Tibial nerve (tissue), 4 donors: ENCODE measurements at places on chromosomes 12 and 14. TPM values are rescaled to one million over a fixed set of nuclear protein-coding genes. Genes with fewer than 3 reads are reported as not detected.

DNA sequence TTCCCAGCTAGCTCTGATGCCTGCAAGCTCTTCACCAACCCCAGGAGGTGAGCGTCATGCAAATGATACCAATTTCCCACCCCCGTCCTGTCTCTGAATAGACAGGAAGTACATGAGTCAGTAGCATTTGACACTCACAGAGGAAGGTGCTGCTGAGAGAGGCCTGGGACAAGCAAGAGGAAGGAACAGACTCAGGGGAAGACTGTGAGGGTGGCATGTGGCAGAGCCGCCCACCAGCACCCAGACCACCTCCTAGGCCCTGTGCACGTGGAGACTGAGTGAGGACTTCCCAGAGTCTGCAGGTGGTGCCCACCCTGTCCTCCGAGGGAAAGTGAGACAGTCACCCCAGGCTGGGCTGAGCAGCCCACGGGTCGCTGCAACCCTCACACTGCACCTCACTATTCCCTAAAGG lies 199.5 kb upstream of the SFSWAP start:
- no peaks in the 10 kb centered on the region for H3K4me1 ChIP-seq
- DNase-seq = no peak
- H3K36me3 ChIP-seq = no peaks in the 10 kb centered on the region
- no peak overlapping the region for H3K4me3 ChIP-seq
- H3K27me3 ChIP-seq = no peaks in the 10 kb centered on the region
- H3K27ac ChIP-seq = no peak overlapping the region

- peaks cover 31% of the 10 kb centered on the region for H3K4me1 ChIP-seq
- no peak overlapping the region for H3K27ac ChIP-seq
- no peak for DNase-seq
- H3K36me3 ChIP-seq = no peaks in the 10 kb centered on the region
Observed at GRCh38 chr12:27975222-27976136, 2.9 kb upstream of the PTHLH start.

- peak; percentile 88 for DNase-seq
- no peaks in the 10 kb centered on the region for H3K27me3 ChIP-seq
- peaks cover 33% of the 10 kb centered on the region for H3K4me1 ChIP-seq
- H3K27ac ChIP-seq = peak overlapping the region; percentile 94
Observed at GRCh38 chr14:63203618-63204406, 431 bp upstream of the RHOJ start.

- no peaks in the 10 kb centered on the region for H3K4me1 ChIP-seq
- H3K36me3 ChIP-seq = no peaks in the 10 kb centered on the region
- H3K27me3 ChIP-seq = no peaks in the 10 kb centered on the region
Observed at GRCh38 chr12:79737875-79738718, 47.3 kb upstream of the PAWR start.

NPFF gene
- not detected for total RNA-seq

DPF3 gene
- 5.4 TPM for total RNA-seq

- H3K27me3 ChIP-seq = no peaks in the 10 kb centered on the region
- DNase-seq = no peak
- no peak overlapping the region for H3K4me3 ChIP-seq
- H3K4me1 ChIP-seq = peaks cover 12% of the 10 kb centered on the region
- H3K27ac ChIP-seq = no peak overlapping the region
Observed at GRCh38 chr14:37063467-37064240, 108.8 kb downstream of the SLC25A21 start.

DNA sequence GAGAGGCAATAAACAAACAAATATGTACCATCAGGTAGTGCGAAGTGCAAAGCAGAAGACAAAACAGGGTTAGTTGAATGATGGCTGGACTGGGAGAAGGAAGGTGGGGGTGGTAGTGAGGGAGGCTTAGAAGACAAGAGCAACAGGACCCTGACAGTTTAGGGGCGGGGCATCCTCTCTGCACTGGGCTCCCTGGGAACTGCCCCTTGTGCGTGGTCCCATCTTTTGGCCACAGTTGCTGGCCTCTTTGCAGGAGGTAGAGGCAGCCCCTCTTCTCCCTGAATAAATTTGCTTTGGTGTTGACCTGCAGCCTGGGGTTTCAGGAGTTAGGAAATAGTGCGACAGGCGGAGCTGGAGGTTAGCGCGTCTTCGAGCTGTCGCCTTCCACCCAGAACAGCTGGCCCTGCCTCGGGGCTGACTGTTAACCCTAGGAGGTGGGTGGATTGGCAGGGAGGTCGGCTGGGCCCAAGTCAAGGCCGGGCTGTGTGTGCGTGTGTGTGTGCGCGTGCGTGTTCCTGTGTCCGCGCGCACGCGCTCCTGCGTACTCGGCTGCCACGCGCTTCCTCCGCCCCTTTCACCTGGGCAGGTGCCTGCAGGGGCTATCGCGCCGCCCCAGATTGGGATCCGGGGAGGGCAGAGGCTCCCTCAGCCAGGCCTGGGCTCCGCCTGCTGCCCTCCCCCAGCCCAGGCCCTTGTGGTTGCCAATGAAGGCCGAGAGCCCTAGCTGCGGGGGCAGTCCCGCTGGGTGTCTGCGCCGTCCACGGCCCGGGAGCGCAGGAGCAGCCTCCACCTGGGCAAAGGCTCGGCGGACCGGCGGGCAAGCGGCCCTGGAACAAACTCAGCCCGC lies 180.8 kb downstream of the ADCK1 start:
- H3K36me3 ChIP-seq = no peaks in the 10 kb centered on the region
- no peaks in the 10 kb centered on the region for H3K27me3 ChIP-seq
- peak overlapping the region; percentile 33 for H3K4me3 ChIP-seq
- H3K27ac ChIP-seq = no peak overlapping the region

GRCh38 chr12:64824500-64825142 lies at the start of gene TBC1D30:
Gene TBC1D30, plus strand, starts transcription at chr12:64824647. Its CDS starts 233 bp downstream, at chr12:64824880.
- H3K4me3 ChIP-seq = peak within 1 kb of the TSS; percentile 4
- no peaks in the 10 kb centered on the region for H3K36me3 ChIP-seq
- no peak within 1 kb of the TSS for H3K27ac ChIP-seq
- no peaks in the 10 kb centered on the region for H3K27me3 ChIP-seq

NELL2 gene
- total RNA-seq = 0.90 TPM

PELI2 gene
- total RNA-seq = 42.3 TPM

DNA sequence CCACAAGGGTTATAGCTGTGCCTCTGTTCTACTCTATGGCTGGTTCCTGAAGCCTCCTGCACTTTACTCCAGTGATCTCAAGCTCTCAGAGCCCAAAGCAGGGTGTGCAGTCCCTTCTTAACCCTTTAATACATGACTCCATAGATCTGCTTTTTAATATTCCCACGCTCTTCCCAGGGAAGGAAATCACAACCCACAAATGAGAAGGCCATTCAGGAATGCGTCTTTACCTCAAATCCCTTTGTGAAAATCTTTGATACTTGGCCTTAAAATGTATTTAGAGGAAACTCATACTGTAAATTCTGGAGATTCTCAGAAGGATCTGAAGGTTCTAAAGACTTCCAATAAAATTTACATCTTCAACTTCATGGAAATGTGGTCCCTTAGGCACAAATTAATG lies 17.0 kb downstream of the NID2 start:
- DNase-seq = no peak
- peaks cover 29% of the 10 kb centered on the region for H3K4me1 ChIP-seq
- no peaks in the 10 kb centered on the region for H3K27me3 ChIP-seq
- no peak overlapping the region for H3K4me3 ChIP-seq
- no peaks in the 10 kb centered on the region for H3K36me3 ChIP-seq
- peak overlapping the region; percentile 74 for H3K27ac ChIP-seq

GRCh38 chr12:93741659-93742109 lies 64.5 kb downstream of the CRADD start:
- peak overlapping the region; percentile 92 for H3K27ac ChIP-seq
- peak; percentile 23 for DNase-seq
- no peaks in the 10 kb centered on the region for H3K36me3 ChIP-seq

- H3K4me1 ChIP-seq = no peaks in the 10 kb centered on the region
- no peak overlapping the region for H3K27ac ChIP-seq
- H3K4me3 ChIP-seq = no peak overlapping the region
- no peaks in the 10 kb centered on the region for H3K36me3 ChIP-seq
Observed at GRCh38 chr12:31599053-31599452, 8.1 kb upstream of the DENND5B start.

DNA sequence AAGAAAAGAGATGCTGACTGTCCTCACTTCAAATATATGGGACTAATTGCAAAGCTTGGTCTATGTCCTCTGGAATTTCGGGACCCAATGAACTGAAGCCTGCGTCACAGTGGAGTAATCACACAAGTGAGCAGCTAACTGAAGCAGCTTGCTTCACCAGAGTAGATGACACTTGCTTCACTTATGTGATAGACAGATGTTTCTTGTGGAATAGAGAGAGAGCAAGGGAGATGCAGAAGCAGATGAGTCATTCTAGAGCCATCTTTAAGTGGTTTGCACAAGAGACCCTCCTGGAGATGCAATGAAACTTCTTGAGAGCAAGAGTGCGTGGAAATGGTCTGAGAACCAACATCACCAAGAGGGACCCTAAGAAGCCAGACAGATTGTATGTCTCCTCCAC lies 1537.1 kb upstream of the FLRT2 start:
- no peak for DNase-seq
- no peaks in the 10 kb centered on the region for H3K36me3 ChIP-seq
- H3K27me3 ChIP-seq = no peaks in the 10 kb centered on the region
- no peak overlapping the region for H3K4me3 ChIP-seq
- H3K4me1 ChIP-seq = no peaks in the 10 kb centered on the region

DNA sequence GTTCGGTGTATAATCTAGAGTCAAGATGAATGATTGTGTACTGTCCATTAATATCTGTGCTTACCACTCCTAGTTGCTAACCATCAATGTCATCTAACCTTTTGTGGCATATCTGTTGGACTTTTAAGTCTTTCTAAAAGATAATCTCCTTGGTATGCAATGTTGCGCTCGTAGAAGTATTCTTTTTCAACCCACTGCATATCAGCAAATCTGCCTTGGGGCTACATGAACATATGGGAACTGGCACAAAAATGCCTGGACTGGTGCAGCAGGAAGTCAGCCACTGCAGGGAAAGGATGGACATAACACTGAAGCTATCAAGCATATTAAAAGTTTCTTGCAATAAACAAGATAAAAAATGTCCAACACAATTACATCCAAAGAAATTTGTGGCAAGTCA lies 124.3 kb upstream of the SLC38A4 start:
- DNase-seq = no peak
- H3K4me1 ChIP-seq = no peaks in the 10 kb centered on the region
- no peaks in the 10 kb centered on the region for H3K27me3 ChIP-seq

GRCh38 chr12:110927546-110927945 lies 7.2 kb upstream of the MYL2 start:
- no peaks in the 10 kb centered on the region for H3K36me3 ChIP-seq
- no peak overlapping the region for H3K4me3 ChIP-seq
- H3K27me3 ChIP-seq = peaks cover 8% of the 10 kb centered on the region
- DNase-seq = no peak

BIN2 gene
- 11.1 TPM for total RNA-seq

EIF2B1 gene
- total RNA-seq = 221 TPM
